Umbilical cord (tissue), 2 donors: ENCODE measurements at places on chromosomes 6 and 20. TPM values are rescaled to one million over a fixed set of nuclear protein-coding genes. Genes with fewer than 3 reads are reported as not detected.
A peak's percentile ranks its signal among the peaks of the same experiment; 100 is the strongest.

The TNXB gene
- total RNA-seq: 24.1 TPM

The TTBK1 gene
- 0.48 TPM for total RNA-seq

The SAMD5 gene
- total RNA-seq: 21.2 TPM

The PSMB8 gene
- total RNA-seq: 15.4 TPM

The TFAP2A gene
- total RNA-seq: 20.7 TPM

The FGD2 gene
- total RNA-seq: 6.5 TPM

The PAK5 gene
- total RNA-seq: 3.1 TPM

The GJA1 gene
- 736 TPM for total RNA-seq

The DCDC2 gene
- total RNA-seq: 4.3 TPM

The FKBP1C gene
- not detected for total RNA-seq

The TEAD3 gene
- total RNA-seq: 12.0 TPM

The DEF6 gene
- total RNA-seq: 8.9 TPM

The SDC4 gene
- total RNA-seq: 28.9 TPM

The COL20A1 gene
- 1.2 TPM for total RNA-seq

The CENPQ gene
- 16.6 TPM for total RNA-seq

The FOXC1 gene
- 6.0 TPM for total RNA-seq

The COL9A1 gene
- 9.4 TPM for total RNA-seq

The TBXT gene
- not detected for total RNA-seq

The TNF gene
- 1.4 TPM for total RNA-seq

The CLPSL1 gene
- not detected for total RNA-seq

GRCh38 chr6:109477725-109478124 is 5.3 kb downstream of the ZBTB24 start:
- DNase-seq: no peak

DNA sequence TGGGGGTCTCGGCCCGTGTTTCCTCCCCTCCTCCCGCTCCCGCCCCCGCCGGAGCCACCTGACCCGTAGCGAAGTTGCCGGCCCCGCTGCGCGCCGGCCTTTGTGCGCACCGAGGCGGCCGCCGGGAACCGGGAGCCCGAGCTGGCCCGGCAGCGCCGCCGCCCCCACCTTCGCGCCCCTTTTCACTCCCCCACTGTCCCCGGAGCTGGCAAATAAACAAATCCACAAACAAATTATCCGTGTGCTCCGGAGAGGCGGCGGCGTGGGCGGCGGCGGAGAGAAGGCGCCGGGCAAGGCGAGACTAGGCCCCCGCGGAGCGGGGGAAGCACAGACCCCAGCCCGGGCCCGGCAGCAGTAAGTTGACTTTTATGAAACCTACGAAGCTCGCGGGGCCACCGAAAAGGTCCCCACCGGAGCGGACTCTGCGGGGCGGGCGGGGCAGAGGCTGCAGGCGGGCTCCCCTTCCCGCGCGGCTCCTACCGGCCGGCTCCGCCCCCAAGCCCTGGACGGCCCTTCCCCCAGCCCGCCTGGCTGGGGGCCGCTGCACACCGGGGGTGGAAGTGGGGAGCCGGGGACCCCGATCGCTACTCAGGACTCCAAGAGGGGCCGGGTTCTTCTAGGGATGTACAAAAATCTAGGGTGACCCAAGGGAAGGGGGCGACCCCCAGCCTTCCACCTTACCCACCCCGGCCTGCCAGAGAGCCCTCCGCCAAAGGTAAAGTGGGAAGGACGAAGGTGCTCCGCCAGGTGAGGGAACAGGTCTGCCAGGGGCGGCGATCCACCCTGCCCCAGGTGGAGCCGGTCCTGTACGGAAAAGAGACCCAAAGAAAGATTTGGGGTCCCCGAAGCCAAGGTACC is 40.7 kb downstream of the YTHDF1 start:
- DNase-seq: no peak

DNA sequence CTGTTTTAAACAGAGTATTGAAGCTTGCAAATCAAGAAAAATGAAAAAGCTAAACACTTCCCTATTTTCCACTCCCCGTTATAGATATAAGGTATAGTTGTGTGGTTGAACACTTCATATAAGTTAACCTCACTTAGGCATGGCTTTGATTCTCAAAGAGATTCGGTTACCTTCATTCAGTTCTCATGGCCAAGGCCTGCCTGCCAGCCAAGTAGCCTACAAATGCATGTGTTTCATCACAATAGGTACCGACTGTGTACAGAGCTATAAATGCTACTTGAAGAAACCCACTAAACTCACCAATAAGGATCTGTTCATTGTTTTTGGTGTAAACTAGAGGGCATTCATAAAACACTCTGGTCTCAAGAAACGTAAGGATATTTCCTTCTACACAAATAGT is 27.8 kb downstream of the PM20D2 start:
- DNase-seq: no peak

- DNase-seq: peak; percentile 76
These were observed 8.9 kb upstream of the RFPL4B start for GRCh38 chr6:112338166-112338709.

DNA sequence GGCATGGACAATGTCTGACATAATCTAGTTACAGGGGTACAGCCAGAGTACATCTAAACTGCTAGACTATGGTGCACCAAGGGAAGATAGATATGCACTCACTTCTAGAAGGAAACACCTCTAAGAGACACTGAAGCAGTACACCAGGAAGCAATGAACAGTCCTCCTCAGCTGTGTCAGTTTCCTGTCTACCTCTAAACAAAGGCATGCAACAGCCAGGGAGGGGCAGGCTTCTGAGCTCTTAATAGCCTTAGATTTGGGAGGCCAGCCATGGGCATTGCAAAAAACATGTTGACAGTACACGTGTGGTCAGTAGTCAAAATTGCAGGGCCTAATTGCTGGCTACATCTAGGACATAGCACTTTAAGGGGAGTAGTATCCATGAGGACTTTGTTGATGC is 21.4 kb downstream of the CRYBG1 start:
- DNase-seq: no peak

DNA sequence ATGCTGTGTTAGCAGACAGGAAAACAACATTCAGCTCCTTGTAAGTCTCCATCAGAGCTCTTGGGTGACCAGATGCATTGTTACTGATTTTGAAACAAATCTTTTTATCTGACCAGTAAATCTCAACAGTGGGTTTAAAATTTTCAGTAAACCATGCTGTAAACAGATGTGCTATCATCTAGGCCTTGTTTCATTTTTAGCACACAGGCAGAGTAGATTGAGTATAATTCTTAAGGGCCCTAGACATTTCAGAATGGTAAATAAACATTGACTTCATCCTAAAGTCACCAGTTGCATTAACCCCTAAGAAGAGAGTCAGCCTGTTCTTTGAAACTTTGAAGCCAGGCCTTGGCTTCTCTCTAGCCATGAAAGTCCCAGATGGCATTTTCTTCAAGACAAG is 237.2 kb upstream of the BMP2 start:
- DNase-seq: no peak

GRCh38 chr20:19915111-19915798 is 101.9 kb upstream of the NAA20 start:
- DNase-seq: no peak

- DNase-seq: no peak
These were observed 21.9 kb upstream of the SCUBE3 start for GRCh38 chr6:35191889-35192288.

GRCh38 chr6:33215271-33216116 is 7.2 kb downstream of the RING1 start:
- no peak for DNase-seq

- no peak for DNase-seq
These were observed 3.6 kb upstream of the CDKN1A start for GRCh38 chr6:36674942-36675341.

DNA sequence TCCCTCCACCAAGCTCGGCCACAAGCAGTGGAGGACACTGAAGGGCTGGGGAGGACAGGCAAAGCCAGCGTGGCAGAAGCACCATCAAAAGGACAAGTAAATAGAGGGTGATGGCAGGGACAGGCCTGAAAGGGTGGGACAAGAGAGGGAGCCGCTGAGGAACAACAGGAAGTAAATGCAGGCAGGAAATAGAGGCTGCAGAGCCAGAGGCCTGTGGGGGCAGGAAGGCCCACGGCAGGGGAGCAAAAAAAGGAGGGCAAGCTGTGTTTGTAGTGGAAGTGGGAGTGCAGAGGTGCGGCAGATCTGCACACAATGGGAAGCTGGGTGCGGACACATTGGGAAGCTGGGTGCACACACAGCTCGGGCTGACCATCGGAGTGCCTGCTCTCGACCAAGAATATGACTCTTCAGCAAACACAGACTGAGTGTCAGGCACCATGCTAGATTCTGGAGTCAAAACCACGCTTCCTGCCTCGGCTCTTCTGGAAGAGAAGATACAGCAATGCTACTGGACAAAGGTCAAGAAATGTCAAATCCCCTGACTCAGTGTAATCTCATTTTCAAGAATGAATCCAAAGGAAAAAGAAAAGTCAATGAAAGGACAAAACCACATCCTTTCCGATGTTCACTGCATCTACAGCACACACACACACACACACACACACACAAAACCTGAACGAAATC is 40.4 kb upstream of the RAB22A start:
- no peak for DNase-seq

- DNase-seq: peak; percentile 63
These were observed 24.5 kb upstream of the SMIM29 start for GRCh38 chr6:34273242-34273805.

DNA sequence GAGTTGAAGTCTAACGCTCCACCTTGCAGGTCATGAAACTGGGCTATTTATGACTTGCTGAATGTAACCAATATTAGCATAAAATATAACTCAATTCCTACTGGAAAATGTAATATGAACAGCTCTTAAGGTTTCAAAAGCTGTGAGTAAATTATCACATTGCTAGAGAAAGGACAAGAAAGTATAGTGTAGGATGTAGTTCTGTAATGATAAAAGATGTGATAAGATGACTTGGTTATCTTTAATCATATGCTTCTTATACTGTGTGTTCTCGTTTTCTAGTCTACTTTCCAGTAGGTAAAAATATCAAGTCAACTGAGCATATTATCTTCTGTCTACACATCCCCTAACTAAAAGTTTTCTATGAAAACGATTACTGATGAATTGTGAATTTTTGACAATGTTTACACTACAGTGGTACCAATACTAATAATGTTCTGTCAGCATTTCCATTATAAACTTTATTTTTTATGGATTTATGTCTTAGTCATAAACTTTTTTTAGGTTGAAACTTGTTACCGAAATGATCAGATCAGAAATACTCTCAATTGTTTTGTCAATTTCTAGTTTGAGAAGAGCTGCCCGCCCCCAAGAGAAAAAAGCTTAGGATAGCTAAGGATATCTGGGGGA is 14.6 kb downstream of the MED23 start:
- no peak for DNase-seq

GRCh38 chr6:46848684-46849360 is 55.6 kb downstream of the MEP1A start:
- DNase-seq: peak; percentile 81

DNA sequence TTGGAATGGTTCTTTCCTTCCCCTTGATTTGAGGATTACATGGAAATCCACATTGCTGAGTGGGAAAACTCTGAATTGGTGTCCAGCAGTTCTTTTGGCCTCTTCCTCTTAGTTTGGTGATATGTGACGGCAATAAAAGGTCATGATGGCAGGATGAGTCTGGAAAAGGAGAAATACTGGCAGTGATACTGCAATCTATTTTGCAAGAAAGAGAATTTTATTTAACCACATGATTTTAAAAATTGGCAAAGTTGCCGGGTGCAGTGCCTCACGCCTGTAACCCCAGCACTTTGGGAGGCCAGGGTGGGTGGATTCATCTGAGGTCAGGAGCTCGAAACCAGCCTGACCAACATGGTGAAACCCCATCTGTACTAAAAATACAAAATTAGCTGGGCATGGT is 73.1 kb downstream of the ADTRP start:
- DNase-seq: no peak

GRCh38 chr6:153572371-153572770 is 441.3 kb upstream of the RGS17 start:
- DNase-seq: no peak

GRCh38 chr6:96466147-96466863 is 55.3 kb upstream of the UFL1 start:
- no peak for DNase-seq

- DNase-seq: no peak
These were observed 18.2 kb upstream of the IL22RA2 start for GRCh38 chr6:137191670-137192069.

DNA sequence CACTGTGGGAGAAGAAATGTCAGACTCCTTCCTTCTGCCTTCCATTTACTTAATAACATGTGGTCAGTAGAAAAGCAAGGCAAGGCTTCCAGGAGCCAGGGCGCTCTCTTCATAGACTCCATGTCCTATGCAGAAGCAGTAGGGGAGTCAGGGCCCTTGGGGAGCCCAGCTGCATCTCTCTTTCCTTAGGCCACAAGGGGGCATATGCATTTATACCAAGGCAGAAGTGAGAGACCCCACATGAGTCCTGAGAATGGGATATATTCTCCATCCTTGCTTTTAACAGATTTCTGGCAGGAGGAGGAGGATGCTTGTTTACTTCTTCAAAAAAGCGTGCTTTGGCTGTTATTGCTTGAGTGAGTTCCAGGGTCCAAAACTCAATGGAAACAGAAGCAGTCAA is 198.5 kb downstream of the HIVEP2 start:
- no peak for DNase-seq

- no peak for DNase-seq
These were observed 1164.5 kb upstream of the CITED2 start for GRCh38 chr6:140538926-140539325.

DNA sequence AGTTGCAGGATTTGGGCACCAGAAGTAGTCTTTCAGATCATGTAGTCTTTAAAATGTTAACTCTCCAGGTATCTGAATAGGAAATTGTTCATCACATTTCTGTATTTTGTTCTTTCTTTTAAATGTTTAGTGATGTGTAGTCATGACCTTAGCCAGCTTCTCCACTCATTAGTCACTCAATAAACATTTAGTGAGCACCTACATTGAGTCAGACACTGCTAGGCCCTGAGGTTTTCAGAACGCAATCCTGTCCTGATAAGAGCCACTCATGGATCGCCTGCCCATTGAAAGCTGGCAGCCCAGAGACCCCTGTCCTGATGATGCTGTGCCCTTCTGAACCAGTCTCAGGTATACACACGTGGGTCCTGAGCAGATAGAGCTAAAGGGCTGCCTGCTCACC is 163.4 kb upstream of the HEY2 start:
- DNase-seq: no peak

DNA sequence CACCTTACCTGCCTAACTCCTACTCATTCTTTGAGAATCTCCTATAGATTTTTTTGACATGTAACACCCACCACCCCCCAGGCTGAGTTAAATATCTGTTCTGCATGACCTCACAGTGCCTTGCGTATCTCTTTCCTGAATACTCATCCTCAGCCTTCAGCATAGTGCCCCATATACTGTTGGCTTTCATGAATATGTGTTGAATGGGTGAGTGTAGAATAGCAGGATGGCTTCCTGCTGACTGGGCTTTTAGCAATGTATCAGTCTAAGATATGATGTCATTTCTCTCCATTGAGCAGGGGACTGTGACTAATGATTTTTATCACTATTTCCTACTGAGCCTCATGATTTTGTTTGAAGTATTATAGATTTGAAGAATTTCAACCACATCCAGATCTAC is 361.6 kb upstream of the MARCKS start:
- DNase-seq: no peak

- no peak for DNase-seq
These were observed 221.8 kb downstream of the FRK start for GRCh38 chr6:115838763-115839401.

DNA sequence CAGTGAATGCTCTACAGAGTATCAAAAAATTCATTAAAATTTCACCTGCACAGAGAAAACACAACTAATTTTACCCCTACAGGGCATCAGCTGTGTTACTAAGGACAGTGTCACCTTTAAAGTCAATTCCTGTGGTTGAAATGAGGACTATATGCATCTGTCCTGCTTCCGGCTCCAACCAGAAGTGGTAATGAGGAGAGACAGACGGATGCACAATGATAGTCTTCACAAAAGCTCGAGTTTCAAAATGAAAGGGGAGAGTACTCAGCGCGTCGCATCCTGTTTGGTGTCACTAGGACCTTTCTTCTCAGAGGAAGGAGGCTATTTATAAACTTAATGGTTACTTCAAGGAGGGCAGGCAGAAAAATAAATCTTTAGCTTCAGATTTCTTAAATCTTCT is 86.5 kb downstream of the LYRM4 start:
- peak; percentile 36 for DNase-seq
